ENCODE measurements at places on chromosomes 3 and 15.

DNA sequence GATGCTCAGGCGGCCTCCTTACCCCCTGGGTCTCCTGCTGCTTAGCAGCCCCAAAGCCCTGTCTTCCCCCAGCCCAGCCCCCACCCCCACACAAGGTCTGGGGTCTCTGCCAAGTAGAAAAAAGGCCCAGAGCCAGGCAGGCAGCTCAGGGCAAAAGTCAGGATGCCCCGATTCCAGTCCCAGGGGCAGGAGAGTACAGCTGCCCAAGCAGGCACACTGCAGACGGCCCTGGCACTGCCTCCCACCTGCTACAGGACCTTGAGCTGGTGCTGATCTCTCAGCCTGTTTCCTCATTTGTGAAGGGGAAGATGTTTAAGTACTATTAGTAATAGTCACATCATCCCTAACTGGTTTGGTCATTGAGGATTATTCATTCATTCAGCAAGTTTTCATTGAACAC is 12.6 kb downstream of the TMEM43 start:
- no peak for DNase-seq

- DNase-seq, result no peak
Measured at GRCh38 chr3:140731440-140732119, 53.7 kb downstream of the TRIM42 start.

- no peak for DNase-seq
Measured at GRCh38 chr3:152257563-152258035, 11.1 kb upstream of the MBNL1 start.

GRCh38 chr3:127257351-127257750 is 30.5 kb downstream of the PRR20G start:
- no peak for DNase-seq

DNA sequence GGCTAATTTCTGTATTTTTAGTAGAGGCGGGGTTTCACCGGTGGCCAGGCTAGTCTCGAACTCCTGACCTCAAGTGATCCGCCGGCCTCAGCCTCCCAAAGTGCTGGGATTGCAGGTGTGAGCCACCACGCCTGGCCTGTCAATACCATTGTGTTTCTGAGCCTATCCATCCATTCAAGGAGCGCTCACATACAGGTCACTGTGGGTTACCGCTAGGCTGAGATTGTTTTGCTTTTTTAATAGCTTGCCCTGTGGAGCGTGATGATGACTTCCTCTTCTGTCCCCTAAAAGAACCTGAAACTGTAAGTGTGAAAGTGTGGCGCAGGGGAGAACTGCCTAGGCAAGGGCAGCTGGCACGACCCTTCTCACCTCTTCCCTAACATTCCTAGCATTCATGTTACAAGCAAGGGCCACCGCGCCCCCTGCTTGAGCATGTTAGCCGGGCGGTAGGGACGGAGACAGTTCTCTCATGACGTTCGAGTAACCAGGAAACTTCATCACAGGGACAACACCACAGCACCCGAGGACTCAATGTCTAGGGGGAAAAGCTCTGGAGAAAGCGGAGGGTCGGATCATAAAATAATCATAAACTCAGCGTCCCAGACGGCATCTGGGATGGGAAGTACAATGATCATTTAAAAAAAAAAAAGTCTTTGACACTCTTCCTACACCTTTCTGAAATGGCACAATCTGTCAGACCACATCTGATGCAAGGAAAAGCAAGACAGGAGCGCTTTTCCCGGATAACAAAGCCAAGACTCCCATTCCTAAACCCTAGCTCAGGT is 790 bp downstream of the LAMP3 start:
- no peak for DNase-seq

DNA sequence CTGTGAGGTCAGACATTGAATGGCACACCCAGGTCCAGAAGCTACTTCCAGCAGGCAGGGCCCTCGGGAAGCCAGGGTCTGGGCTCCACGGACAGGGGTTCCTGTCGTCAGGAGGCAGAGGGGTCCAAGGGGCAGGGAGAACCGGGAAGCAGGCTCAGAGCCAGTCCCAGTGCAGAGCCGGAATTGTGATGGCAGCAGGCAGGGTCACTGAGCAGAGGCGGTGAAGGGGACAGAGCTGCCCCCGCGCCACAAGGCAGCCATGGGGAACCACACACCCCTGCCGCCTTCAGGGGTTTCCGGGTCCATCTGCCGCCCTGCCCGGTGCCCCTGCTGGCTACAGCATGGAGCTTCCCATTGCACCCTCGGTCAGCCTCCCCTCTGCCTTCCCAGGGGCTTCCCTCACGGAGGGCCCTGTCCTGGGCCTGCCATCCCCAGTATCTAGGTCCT is 136.9 kb downstream of the NSMCE3 start:
- no peak for DNase-seq

DNA sequence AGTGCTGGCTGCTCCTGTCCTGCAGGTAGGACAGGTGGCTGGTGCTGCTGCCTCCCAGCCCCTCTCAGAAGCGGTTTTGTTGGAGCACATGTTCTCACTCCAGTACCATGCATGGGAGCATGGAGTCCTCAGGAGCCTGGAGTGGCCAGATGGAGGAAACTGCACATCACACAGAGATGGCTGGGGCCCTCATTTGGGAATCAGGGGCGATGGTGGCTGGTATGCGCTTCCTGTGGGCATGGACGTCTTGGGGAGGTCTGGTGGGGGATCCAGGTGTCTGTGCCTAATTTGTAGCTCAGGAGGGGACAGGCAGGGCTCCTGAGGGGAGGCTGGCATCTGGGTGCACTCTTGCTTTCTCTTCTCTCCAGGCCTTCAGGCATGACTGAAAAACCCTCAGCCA is 168.2 kb downstream of the KLF13 start:
- no peak for DNase-seq

GRCh38 chr3:111076732-111077131 is 5.1 kb downstream of the NECTIN3 start:
- DNase-seq, result no peak

- DNase-seq, result no peak
Measured at GRCh38 chr15:26841514-26841913, 25.3 kb upstream of the GABRA5 start.

- DNase-seq, result no peak
Measured at GRCh38 chr3:4765212-4765611, 214.0 kb upstream of the BHLHE40 start.

GRCh38 chr15:60379185-60379524 is 18.6 kb downstream of the ANXA2 start:
- DNase-seq, result no peak

GRCh38 chr3:196499061-196499460 is 4.5 kb downstream of the RNF168 start:
- DNase-seq, result no peak

- DNase-seq, result no peak
Measured at GRCh38 chr3:14231998-14232501, 53.4 kb downstream of the LSM3 start.

DNA sequence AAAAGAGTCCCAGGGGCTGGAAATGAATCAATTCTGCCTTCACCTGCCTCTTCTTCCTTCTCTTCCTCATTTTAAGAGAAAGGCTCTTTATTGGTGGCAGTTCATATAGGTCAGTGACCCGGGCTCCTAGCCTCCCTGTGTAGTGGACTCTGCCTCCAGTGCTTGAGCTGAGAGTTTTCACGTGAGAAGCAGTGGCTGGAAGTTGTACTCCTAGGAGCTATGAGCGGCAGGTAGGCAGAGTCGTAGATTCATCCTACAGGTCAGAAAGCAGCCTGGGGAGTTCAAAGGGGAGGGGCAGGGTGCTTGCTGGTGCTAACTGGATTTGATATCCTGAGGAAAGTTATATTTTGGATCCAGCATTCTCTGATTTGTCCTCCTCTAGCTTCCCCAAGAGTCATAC is 101.1 kb downstream of the RPLP1 start:
- DNase-seq, result no peak

DNA sequence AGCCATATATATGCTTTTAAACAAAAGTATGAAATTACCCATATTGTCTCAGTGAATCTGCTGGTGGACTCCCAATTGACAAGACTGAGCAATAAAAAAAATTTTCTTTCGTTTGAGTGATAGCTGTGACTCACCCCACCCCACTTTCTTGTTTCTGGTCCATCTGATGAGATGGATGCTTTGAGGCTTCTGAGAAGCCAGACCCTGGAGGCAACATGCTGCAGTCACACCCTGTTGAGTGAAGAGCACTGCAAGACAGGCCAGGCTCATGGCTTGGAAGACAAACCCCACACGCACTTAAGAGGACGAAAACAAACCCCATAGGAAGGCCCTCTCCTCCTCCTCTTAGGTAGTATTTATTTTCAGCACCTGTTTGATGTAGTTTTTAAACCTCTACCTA is 276.0 kb upstream of the TTC14 start:
- no peak for DNase-seq

- no peak for DNase-seq
Measured at GRCh38 chr15:39409876-39410530, 170.9 kb upstream of the THBS1 start.

- no peak for DNase-seq
Measured at GRCh38 chr3:39810647-39811161, 1.3 kb downstream of the MYRIP start.

DNA sequence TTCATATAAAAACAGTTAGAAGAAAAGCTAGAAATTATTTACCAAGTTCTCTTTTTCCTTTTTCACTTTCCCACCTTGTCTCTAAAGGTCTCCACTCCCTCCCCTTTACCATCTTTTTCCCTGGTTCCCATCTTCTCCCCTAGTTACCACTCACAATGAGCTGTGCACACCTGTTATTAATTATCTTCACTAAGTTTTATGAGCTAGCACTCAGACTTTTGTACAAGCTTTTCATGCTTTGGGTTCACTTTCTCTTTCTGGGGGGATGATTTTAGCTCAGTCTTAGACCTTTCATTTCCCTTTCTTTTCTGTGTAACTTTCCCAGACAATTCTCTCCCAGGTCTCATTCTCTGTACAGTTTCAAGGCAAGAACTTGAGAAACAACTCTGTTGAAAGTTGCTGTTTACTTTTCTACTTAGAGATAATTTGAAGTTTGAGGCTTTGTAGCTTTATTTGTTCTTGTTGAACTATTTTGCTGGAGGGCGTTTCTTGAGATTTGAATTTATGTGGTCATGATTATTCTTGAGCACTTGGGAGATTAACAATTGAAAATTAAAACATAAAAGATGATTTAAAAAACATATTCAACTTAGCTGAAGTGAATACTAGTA is 24.0 kb upstream of the AADAC start:
- no peak for DNase-seq

GRCh38 chr3:167350245-167350862 is 29.7 kb downstream of the ZBBX start:
- DNase-seq, result no peak

DNA sequence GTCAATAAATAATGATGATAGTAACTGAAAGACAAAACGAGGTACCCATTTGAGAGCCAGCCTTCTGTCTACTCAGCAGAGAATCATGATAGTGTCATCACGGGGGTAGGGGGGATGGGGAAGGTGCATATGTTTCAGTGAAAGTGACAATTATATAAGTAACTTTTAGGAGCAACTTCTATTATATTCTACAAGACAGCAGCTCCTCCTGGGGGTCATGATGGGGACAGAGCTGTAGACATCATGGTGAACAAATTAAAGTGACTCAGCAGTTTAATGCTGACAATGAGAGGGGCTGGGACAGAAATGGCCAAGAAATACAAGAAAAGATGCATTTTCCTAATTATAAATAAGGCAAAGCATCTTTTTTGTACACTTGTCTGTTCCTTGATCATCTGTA is 11.8 kb downstream of the CAPN3 start:
- DNase-seq, result no peak

GRCh38 chr15:66019368-66019767 is 150.1 kb downstream of the RAB11A start:
- DNase-seq, result no peak

GRCh38 chr15:98445315-98445714 is 203.0 kb upstream of the IGF1R start:
- DNase-seq, result no peak

DNA sequence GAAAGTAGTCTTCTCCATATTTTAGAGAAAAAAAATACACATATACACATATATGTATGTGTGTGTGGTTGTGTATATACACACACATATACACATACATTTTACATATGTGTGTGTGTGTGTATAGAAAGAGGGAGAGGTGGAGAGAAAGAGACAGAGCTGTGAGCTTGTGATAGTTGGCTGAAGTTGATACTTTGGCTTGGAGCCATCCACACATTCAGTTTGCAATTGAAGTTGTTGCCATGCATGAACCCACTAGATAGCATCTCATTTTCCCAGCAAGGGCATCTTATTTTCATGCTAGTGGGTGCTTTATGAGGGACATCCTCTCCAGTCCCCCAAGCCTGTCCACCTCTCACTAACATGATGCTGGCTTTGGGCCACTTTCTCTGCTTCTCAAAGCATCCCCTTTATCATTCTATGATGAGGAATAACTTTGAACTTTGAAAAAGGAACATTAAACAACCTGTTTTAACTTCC is 228.6 kb downstream of the ZNF621 start:
- no peak for DNase-seq

DNA sequence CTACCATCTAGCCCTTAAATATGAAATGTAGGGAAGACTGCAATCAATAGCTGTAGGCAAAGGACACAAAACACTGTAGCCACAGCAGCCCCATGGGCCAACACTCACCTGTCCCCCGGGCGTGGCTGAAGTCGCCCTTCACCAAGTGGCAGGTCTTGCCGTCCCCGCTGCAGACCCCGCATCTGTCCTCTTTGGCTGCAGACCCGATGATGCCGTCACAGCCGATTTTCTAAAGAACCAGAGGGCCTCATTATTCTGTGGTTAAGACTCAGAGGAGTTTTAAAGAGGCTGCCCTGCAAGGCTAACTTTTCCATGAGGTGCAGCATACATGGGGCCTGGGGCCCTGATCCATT is 245.6 kb downstream of the ADAMTS17 start:
- DNase-seq, result no peak

DNA sequence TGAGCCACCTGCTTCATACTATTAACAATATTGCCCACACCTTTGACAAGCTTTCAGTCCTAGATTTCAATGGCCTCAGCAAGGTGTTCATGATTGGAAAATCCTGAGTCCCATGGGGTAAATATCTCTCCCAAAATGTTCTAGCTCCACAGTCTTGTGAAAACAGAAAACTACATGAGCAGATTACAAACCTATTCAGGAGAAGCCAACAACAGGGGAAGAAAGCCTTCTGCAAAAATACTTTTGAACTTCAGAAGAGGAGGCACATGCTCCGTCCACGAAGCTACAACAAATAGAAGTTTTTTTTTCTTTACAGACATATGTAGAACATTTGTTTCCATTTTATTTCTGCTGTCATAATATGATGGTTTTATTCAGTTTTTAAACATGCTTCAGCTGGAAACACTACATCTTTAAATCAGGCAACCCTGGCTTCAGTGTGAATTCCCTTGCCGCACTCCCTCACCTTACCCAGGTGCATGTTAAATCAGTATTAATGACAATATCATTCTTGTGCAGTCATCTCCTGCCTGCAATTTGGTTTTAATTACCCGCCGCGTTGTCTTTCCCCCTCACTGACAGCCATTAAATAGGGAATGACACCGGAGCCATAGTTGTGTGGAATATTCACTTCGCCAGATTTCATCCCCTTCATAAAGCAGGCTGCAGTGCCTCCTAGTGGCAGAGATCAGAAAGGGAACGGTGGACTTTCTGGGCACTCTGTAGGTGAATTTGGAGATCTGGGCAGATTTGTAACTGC is 725.5 kb upstream of the ARRDC4 start:
- no peak for DNase-seq

- no peak for DNase-seq
Measured at GRCh38 chr15:99958426-99959097, 225.3 kb upstream of the LYSMD4 start.

GRCh38 chr3:89851974-89852621 is 744.7 kb downstream of the EPHA3 start:
- DNase-seq, result no peak

- no peak for DNase-seq
Measured at GRCh38 chr15:84791763-84792162, 25.4 kb upstream of the ALPK3 start.
